ENCODE measurements at places on chromosomes 1 and 21.
A peak's percentile ranks its signal among the peaks of the same experiment; 100 is the strongest.

DNA sequence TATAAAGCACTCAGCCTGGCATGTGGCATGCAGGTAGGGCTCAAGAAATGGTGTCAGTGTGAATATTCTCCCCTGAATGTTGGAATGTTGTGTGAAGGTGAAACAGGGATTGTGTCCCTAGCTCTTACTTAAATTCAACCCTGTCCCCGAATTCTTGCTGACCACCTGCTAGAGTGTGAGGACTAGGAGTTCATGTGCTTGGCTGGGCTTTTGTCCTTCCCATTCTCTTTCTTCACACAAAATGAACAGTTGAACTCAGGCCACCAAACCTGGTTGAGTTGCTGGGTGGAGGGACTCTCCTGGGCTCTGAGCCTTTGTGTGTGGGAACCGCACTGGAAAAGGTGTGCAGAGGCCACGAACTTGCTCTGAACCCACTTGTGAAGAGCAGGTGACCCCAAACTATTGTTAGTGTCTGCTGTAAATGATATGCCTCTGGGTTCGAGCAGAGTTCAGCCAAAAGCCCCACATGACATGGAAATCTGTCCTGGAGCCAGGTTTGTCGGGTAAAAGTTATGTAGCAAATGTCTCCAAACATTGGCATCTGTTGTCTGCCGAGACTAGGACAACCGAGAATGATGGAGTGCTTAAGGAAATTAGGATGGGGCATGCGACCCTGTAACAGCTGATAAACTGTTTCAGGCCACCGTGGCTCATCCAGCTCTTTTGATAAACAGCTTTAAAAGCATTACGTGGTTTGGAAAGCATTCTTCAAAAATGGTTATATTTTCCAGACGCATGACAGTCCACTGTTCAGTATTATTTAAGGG, 144.2 kb downstream of the DHRS3 start:
- peak; percentile 36 for DNase-seq

GRCh38 chr1:151485685-151486255, 25.4 kb upstream of the CGN start:
- DNase-seq = no peak

DNA sequence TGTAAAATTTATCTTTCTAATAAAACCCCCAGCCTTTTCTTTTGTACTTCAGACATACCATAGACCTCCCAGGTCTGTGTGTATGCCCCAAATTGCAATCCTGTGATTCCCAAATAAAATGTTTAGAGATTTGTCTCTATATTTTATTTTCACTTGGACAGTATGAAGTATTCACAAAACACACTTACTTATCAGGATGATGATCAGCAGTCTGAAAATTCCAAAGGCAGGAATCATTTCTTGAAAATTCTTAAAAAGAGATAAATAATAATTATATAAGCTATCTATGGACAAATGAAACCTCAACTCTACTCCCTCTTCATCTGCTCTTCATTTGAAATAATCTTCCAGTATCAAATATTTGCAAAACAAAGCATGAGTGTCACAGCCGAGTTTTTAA, 11.6 kb upstream of the GJA9 start:
- DNase-seq = no peak

- DNase-seq = no peak
Observed at GRCh38 chr1:224113005-224113404, 906 bp upstream of the FBXO28 start.

DNA sequence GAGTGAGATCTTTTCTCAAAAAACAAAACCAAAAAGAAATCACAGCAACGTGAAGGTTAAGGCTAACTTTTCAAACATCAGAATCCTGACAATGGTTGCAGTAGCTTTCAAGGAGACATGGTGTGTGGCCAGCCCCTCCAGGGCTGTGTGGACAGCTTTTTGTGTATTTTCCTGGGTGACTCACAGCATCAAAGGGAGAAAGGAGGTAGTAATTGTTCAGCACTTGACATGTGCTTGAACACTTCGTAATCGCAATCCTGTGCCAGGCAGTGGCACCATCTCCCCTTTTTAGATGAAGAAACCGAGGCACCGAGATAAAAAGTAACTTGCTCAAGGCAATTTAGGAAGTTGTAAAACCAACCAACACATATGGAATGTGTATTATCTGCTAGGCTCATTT, 10.3 kb downstream of the NBL1 start:
- DNase-seq = peak; percentile 5

DNA sequence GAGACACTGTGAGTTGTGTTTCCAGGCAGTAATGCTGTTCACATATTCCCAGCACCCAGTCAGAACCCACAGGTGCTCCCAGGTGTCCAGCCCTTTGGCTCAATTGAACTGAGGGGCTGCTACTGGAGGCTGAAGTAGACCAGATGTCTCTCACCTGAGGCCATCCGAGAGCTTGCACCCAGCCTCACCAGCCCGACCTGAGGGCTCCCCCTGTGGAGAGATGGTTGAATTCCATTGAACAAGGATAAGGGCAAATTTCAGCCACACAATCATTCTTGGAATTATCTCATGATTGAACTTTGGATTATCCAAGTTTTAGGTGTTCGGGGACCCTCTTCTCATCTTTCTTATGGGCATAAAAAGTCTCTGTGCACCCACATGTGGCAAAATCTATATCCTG, 52.1 kb downstream of the OBSCN start:
- DNase-seq = no peak

DNA sequence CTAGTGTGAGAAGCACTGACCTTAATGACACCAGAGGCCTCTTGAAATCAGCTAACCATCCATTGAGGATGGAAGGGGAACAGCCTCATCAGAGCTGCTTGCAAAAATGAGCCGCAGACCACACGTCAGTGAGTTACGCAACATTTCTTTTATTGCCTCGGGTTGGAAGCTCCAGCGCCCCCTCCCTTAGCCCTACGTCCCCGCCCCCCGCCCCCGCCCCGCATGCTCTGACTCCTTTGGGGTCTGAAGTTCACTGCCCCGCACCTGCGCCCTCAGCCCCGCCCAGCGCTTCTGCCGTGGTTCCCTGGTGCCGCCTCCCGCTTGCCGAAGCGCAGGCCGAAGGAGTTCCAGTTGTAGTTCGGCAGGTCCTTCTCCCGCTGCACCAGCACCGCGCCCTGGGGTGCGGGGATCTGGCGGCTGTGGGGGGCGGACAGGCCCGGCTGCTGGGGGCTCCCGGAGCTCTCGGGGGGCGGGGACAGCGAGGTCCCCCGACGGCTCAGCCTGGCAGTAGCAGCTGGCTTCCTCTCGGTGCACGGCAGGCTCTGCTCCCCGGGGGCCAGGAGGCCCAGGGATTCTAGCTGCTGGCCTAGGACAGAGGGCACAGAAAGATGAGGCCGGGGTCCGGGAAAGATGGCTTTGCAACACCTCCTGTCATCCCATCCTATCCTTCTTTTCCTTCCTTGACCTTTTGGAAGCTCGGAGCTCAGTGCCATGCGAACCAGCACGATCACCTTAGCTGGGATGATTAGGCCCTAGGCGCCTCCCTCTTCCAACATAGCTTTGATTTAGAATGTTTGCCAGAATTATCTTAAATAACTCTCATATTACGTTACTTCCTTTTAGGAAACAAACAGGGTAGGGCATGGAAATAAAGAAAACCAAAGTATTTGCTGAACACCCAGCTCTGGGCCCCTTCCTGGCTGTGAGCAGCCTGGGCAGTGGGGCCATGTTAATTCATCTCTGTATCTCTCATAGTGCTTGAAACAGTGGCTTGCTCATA, 5.8 kb downstream of the KISS1 start:
- DNase-seq = peak; percentile 58

- DNase-seq = no peak
Observed at GRCh38 chr1:90707363-90707710, 9.8 kb downstream of the BARHL2 start.

Measured in NCI-H69 (cell line).